Stimulated activated CD4-positive, alpha-beta T cell treated with anti-CD3 and anti-CD28 coated beads, Interleukin-12 subunit alpha, Interleukin-12 subunit beta, amount 100 ng/mL, for 24 hours (primary cell): ENCODE measurements at places on chromosomes 6 and 20.

DNA sequence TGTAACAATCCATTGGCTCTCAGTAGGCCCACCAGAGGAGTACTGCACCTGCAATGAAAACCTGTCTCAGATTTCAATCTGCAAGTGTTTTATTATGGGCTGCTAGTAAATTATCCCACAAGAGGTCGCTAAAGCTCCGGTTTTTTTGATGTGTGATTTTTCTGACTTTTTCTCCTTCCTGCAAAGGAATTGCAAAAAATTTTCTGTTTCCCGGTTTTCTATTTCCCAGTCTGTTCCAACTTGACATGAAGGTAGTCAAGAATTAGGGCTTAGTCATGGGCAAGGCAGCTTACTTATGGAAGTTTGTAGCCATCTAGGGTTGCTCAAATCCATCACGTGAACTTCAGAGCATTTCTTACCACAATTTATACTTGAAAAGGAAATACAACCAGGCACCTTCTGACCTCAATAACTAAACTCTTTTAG lies 38.5 kb upstream of the AHI1 start:
- DNase-seq = no peak

- DNase-seq = no peak
Measured at GRCh38 chr6:26360451-26361416, 4.3 kb upstream of the BTN3A2 start.

GRCh38 chr20:61173267-61173666 lies 78.8 kb upstream of the CDH4 start:
- no peak for DNase-seq

DNA sequence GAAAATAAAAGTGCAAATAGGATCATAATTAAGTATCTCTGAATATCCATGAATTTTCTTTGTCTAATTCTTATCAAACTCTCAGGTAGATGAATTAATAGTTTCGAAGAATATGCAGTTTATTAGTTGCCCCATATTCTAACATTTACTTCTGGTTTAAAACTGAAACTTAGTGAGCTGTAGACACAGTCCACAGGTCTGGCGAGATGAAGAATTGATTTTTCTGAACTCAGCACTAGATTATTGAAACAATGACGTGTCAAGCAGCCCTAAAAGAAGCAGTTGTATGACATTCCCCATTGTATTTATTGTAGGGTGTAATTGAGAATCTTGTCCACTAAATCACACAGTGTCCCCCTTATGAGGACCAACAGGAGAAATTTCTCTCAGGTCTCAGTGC lies 407.1 kb downstream of the GRIK2 start:
- no peak for DNase-seq

GRCh38 chr6:56786256-56786655 lies 143.6 kb upstream of the DST start:
- DNase-seq = no peak

DNA sequence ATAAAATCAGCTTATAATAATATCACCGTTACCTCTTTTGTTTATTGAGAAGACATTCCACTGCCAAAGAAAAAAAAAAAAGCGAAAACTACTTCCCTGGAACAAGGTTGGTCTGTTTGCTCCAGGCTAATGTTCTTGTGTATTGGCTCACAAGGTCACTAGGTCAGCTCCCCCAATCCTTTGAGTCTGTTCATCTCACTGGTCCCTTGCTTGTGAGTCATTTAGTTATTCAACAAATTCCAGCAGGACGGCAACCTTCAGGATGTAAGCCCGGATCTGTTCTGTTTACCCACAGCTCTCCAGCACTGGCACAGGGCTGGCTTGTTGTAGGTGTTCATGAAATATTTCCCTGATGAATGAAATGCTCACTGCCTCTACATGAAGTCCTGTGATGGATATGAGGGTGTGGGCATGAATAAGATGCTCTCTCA lies 3.3 kb downstream of the ARHGAP40 start:
- DNase-seq = no peak

DNA sequence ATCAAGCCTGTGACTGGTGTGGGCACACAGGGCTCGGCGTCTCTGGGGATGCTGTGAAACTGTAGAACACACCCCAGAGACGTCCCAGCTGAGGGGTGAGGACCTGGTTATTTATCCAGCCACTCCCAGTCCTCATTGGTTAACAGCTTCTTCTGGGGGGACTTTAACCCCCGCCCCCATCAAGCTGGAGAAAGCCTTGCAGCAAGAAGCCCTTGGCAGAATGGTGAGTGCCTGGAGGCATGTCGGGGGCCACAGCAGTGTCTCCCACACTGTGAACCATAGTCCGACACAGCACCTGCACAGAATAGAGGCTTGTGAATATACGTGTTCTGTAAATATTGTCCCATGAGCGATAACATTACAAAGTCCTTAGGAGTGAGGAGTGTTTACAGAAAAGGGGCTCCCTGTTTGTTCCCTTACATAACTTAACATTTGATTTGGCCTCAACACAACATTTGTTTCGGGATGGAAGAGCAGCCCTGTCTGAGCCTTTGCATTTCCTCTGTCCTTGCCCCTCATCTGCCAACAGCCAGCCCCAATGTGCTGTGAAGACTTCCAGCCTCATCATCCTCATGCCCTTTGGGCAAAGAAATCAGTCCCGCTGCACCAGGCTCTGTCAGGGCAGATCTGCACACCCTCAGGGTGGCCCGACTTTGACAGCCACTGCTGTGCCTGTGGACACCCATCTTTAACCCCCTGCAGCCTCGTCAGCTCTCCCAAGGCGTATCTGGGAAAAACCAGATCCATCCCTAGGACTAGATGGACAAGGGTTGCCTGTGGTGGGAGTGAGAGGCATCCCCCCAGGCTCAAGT lies 2.2 kb upstream of the RRBP1 start:
- no peak for DNase-seq

GRCh38 chr6:29759457-29759856 lies 36.2 kb downstream of the HLA-F start:
- DNase-seq = no peak

DNA sequence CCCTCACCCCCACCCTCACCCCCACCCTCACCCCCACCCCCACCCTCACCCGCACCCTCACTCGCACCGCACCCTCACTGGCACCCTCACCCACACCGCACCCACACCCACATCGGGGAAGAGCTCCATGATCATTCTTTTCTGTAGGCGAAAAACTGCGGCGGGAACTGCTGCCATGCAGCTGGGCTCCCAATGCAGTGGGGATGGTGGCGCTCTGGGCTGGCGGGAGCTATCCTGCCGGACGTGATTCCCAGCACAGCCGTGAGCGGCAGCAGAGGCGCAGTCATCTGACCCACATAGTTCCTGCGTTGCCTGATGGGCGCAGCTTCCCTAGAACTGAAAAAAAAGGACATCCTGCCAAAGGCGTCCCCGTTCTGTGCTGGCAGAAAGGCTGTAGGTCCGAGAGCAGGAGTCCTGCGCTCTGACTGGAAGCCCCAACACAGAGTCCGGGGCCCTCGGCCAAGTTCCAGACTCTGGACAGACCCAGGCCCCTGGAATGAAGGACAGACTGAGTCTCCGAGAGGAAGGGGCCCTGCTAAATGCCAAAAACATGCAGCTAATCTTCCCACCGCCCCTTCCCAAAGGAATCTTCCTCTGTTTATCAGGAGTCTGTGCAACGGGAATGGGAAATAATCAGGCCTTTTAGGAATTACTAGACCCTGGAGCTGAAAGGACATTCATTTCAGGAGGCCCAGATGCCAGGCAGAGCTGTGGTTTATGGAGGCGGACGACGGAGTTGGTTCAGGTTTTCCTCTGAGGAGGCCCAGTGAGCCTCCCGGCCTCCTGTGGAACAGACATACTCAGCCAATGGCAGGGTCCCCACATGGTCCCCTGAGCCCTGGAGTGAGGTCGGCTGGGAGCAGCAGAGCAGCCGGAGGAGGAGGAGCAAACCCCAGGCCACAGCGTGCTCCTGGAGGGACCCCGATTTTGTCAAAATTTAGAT lies 14.1 kb upstream of the TCFL5 start:
- no peak for DNase-seq

DNA sequence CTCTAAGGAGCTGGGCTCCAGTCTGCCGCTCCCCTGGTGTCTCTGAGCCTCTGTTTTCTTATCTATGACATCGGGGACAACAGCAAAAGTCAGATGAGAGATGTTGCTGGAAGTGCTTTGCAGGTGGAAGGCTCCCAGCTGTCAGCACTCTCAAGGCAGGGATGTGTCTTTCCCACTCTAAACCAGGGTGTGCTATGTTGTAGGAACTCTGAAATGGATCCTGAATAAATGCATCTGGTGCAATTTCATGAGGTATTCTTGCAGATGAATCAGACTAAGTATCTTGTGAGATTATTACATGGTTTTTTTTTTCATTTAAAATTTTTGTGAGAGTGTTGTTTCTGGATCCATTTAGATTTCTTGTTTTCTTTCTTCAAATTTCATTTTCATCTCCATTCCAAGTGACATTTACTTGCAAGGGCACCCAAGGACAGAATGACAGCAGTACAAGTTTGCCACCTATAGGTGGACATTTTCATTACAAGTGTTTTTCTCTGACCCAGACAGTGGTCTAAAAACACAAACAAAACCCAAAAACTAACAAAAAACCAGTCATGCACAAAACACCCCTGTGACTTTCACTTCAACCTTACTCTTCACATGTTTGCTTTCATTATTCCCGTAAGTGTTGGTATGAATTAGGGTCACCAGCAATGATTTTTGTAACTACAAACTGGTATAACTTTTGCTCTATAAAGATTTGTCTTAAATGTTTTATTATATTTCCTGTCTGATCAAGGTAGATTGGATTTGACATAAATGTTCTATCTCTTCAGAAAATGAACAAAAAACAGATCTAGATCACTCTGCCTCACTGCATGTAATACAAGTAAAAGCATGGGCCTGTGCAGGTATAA lies 14.7 kb upstream of the SIM1 start:
- no peak for DNase-seq

GRCh38 chr20:13139459-13140150 lies 81.5 kb upstream of the ISM1 start:
- no peak for DNase-seq

- no peak for DNase-seq
Measured at GRCh38 chr6:132797951-132798868, at the start of gene SLC18B1. TSS of gene SLC18B1 (minus strand) at chr6:132798637. CDS start at chr6:132798456, 181 bp downstream.

- DNase-seq = no peak
Measured at GRCh38 chr6:3847521-3847920, 1.7 kb upstream of the FAM50B start.

DNA sequence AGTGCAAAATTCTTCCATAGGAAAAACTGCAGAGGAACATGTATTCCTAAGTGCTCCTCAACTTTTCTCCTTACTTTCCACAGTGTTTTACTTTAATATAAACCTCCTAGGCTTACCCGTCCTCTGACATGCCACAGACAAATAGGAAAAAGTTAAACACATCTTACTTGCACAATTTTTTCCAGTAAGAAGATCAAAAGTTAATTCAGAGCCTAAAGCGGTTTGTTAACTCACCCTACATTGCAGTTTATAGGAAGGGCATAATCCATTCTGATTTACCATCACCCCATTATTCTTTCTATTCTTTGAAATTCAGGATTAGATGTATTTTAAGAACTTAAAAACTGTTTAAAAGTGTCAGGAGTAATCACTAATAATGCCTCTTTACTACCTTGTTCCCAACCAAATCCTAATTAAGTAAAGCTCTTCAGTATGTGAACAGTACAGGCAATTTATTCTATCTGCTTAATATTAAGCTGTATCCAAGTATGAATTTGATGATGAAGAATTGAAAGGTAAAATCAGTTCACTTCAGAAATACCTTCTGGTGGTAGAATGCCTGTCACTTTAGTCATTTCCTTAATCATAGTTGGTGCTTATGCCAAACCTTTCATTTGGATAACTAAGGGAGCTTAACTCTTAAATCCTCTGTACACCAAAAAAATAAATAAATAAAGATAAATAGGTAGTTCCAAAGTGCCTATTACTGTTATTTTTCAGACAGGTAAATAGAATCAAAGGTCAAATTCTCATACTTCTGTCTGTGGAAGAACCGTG lies 292.0 kb downstream of the ALDH8A1 start:
- no peak for DNase-seq

DNA sequence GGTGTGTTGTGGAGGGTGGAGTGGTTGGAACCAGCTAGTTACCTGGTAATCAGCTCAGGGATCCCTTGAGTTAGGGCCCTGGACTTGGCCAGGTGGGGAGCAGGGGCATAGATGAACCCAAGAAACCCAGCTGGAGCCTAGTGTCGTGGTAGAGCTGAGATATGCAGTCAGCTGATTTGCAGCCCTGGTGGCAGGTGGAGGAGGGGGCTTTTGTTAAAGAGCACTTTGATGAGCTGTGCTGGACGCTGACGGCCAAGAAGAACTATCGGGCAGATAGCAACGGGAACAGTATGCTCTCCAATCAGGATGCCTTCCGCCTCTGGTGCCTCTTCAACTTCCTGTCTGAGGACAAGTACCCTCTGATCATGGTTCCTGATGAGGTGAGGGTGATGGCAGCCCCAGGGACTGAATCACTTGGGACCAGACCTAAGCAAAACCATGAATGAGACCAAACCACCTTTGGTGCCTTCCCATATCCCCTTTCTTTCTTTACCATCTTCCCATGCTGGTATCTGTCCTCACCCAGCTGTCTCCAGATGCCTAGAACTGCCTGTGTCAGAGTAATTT lies 12.7 kb downstream of the DEF6 start:
- DNase-seq = no peak

GRCh38 chr6:100464903-100465700 lies at the start of gene SIM1:
TSS of gene SIM1 (minus strand) at chr6:100464921. CDS start at chr6:100463468, 1,453 bp downstream.
- no peak for DNase-seq

DNA sequence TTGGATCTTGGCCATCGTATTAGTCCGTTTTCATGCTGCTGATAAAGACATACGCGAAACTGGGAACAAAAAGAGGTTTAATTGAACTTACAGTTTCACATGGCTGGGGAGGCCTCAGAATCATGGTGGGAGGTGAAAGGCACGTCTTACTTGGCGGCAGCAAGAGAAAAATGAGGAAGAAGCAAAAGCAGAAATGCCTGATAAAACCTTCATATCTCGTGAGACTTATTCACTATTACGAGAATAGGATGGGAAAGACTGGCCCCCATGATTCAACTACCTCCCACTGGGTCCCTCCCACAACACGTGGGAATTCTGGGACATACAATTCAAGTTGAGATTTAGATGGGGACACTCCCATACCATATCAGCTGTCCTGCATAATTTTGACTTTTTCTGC lies 20.1 kb upstream of the REPS1 start:
- no peak for DNase-seq

GRCh38 chr20:38633577-38634093 lies 32.0 kb downstream of the ARHGAP40 start:
- peak; percentile 56 for DNase-seq

GRCh38 chr6:92710048-92710447 lies 709.3 kb downstream of the EPHA7 start:
- no peak for DNase-seq

GRCh38 chr6:137016356-137016755 lies 28.4 kb downstream of the IL20RA start:
- DNase-seq = no peak
